ENCODE measurements at places on chromosomes 7 and 10.

- no peak for DNase-seq
Observed at GRCh38 chr7:65731562-65732035, 141.3 kb upstream of the VKORC1L1 start.

- no peak for DNase-seq
Observed at GRCh38 chr10:79152423-79152817, 83.7 kb downstream of the ZMIZ1 start.

DNA sequence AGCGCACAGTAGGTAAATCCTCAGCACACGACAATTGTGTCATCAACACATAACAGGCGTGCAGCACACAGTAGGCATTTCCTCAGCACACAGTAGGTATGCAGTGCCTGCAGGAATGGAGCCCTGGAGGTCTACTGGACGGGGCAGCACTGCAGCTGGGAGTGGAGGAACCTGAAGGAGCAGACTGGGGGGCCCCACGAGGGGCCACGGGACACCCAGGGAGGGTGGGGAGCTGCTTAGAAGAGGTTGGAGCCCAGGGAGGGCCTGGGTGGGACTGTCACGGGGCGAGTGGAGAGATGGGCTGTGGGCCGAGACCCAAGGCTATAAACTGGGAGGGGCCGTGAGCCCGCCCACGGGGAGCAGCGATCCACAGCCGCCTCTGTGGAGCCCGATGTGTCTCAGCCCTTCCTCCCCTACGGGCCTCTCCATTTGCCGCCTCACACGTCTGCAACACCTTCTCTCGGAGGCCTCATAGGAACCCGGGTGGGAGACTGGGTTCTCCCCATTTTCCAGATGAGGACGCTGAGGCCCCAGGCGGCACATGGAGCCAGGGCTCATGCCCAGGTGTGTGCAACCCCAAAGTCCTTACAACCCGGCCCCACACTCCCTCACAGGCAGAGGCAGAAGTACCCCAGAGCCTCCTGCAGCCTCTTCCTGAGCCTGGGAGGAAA lies 101.5 kb downstream of the MICALL2 start:
- no peak for DNase-seq

- DNase-seq, result no peak
Observed at GRCh38 chr7:68730194-68730593, 868.1 kb upstream of the AUTS2 start.

DNA sequence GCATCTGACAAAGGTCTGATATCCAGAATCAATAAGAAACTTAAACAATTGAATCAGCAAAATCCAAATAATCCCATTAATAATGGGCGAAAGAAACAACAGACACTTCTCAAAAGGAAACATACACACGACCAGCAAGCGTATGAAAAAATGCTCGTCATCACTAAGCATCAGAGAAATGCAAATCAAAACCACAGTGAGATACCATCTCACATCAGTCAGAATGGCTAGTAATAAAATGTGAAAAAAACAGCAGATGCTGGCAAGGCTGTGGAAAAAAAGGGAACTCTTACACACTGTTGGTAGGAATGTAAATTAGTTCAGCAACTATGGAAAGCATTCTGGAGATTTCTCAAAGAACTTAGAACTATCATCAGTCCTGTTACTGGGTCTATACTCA lies 496.7 kb downstream of the SH2D4B start:
- no peak for DNase-seq

GRCh38 chr7:95478272-95479037 lies 7.3 kb upstream of the ASB4 start:
- no peak for DNase-seq

DNA sequence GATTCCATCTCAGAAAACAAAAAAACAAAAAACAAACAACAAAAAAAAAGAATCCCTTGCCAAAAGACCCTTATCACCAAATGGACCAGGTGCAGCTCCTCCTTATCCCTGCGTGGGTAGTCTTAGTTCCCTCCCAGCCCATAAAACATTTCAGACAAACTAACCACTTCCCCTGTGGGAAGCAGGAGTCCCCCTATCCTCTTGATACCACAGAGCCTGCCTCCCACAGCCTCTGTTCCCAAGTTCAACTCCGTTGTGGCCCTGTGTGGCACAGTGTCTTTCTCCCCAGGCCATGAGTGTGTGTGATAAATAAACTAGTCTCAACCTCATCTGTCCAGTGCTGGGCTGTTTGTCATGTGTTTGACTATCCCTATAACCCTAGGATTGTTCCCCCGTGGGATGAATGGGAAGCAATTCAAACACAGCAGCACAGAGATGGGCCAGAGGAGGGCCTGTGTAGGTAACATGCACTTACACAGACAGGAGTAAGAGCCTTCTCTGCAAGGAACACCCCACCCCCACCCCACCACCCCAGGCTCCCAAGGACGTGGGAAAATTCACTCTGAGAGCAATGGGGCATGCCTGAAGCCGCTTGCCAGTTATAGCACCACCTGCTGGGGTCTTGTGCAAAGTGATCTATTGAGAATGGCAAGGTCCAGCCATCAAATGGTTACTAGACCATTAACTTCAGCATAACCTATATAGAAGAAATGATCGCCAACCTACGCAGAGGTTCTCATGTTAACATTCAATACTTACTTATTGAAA lies 147.1 kb upstream of the GHITM start:
- DNase-seq, result no peak

DNA sequence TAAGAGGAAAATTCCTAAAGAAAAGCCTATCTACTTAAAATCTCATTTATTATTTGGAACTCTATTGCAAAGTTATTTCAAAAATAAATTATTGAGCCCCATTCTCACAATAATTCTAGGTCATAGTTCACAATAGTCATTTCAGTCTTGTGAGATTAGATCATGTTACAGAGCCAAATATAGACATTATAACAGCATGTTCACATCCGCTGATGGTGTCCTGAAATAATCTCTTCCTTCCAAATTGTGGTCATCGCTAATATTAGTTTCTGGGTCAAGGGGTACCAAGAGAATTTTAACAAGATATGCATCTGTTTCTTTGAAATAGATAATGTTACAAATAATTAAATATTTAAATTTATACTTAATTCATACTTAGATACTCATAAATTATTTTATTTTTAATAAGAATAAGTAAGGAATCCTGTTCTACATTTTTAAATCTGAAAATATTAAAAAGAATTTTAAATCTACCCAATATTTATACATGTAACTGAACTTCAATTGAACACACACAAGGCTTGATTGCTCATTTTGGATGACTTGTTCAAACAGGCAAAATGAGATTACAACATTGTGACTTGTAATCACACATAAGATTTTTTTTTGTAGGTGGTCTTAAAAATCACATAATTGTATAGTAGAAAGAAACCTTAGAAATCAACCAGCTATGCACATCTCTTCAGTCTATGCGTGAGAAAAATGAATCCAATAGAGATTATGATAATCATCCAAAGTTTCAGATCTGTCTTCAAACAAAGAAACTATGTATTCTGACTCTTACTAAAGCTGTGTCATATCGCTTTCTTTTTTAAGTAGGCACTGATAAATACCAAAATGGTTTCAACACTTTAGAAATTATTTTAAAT lies 13.1 kb downstream of the GNAT3 start:
- DNase-seq, result no peak

DNA sequence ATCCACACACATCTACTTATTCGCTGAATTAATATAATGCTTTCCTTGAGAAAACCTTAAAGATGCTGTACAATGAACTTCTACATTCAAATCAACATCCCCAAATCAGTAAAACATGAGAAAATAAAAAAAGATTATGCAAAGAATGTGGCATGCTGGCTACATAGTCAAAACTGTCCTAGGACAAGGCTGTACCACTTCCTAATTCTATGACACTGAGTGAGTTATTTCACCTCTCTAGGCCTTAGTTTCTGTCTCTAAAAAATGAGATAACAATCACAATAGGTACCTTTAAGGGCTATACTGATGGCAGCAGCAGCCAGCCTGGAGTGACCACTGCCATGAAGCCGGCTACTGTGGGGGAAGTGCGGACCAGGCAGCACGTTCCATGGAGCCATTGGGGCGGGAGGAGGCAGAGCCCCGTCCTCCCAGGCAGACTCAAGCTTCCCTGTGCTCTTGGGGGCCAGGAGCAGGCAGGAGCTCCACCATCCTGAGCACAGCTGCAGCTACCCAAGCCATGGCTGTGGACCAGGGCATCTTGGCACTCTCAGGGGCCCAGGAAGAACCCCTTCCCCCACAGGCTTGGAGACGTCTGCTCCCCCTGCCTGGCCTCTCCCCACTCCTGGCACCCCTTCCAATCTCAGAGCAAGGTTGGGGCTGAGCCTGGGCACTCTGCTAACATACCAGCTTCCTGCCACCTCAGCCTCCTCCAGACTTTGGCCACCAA lies 110.2 kb downstream of the ELAPOR2 start:
- no peak for DNase-seq

DNA sequence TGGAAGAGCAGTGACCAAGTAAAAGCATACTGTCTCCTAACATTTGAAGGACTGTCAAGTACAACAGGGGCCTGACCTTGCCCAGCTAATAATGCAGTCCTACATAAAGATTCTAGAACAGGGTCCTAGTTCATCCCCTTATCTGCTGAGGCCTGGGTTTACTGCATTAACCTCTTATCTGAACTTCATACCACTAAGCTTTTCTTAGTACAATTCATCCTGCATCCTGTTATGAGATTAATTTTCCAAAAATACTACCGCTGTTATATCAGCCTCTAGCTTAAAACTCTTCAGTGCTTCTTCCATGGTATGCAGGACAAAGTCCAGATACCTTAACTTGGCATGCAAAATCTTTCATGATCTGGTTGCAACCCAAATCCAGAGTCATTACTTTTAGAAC lies 72.5 kb downstream of the CHRM2 start:
- DNase-seq, result no peak

GRCh38 chr7:71332207-71332606 lies 200.3 kb downstream of the GALNT17 start:
- no peak for DNase-seq

- DNase-seq, result no peak
Observed at GRCh38 chr7:99061001-99061776, 82.7 kb downstream of the SMURF1 start.

DNA sequence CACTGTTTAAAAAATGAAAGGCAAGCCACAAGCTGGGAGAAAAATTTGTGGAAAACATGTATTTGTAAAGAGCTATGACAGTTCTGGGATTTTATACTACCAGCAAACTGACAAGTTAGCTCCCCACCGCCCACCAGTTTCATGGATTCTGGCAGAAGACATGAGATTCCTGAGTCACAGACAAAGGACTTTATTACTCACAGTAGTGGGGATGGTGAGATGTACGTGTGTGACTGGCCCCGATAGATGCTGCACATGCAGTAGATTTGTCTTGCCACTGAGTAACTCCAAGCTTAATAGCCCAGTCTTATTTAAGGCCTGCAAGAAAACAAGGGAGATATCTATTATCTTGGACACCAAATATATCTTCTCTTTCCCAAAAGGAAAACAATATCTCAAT lies 281.7 kb downstream of the AHR start:
- DNase-seq, result no peak

GRCh38 chr10:73969224-73969841 lies 28.6 kb upstream of the VCL start:
- DNase-seq, result no peak

DNA sequence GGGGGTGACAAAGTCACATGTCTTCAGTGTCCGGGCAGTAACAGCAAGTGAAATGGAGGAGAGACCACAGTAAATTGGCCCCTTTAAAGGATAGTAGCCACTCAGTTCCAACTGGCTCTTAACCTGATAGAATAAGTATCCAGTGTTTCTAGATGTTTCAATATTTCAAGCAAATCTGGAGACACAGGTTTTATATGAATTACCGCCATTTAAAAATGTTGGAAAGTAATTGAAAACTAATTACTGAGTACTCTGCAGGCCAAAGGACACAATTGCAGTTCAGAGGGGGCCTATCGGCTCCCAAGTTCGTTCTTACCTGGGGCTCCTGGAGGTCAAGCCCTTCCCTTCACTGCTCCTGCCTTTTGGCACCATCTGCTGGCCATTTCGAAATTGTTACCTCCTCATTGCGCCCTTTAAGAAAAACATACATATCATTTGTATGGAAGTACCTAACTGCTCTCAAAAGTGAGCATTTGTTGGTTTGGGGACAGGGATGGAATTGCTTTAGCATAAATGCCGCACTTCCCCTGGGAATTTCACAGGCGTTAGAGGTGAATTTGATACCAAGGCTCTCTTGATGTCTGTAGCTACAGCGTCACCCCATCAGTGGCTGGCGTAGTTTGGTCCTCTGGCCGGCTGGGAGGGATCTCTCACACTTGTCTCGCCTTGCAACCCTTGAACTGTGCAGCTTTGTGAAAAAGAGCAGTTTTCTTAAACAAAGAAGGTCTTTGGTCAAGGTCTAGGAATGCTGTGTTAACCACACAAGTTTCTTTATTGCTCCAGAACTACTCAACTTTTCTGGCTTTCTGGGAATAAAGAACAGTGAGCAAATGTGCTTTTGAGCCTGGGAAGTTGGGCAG lies 220.0 kb downstream of the ARHGAP21 start:
- DNase-seq, result no peak
